ENCODE measurements at places on chromosomes 13 and 19. TPM values are rescaled to one million over a fixed set of nuclear protein-coding genes. Genes with fewer than 3 reads are reported as not detected.

DNA sequence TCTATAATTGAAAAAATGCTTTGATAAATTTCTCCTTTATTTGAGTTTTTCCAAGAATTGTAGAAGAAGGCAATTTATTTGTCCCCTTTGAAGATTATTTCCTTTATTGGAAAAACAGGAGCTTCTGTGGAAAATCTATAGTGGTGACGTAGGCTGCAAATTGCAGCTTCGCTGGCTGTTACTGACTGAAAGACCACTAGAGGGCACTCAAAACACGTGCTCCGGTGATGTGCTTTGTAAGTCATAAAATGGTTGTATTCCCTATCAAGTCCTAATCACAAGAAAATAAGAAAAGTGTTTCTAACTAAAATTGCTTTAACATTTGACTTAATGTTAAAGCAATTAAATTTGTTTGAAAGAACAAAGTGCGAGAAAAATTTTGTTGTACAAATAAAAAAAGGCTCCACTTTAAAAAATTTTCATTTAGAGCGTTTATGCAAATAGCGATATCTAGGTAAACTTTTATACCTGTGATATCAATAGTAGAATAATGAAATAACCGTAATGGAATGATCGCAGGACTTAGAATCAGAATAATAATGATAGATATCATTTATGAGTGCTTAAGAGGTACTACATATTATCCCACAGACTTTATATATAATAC, 638.2 kb upstream of the SPRY2 start:
- H3K4me1 ChIP-seq = peaks cover 3% of the 10 kb centered on the region
- H3K4me3 ChIP-seq = no peak overlapping the region
- H3K27ac ChIP-seq = no peak overlapping the region
- H3K36me3 ChIP-seq = no peaks in the 10 kb centered on the region
- H3K27me3 ChIP-seq = no peaks in the 10 kb centered on the region

The CCL25 gene
- total RNA-seq = not detected

The IGFL1 gene
- not detected for total RNA-seq

DNA sequence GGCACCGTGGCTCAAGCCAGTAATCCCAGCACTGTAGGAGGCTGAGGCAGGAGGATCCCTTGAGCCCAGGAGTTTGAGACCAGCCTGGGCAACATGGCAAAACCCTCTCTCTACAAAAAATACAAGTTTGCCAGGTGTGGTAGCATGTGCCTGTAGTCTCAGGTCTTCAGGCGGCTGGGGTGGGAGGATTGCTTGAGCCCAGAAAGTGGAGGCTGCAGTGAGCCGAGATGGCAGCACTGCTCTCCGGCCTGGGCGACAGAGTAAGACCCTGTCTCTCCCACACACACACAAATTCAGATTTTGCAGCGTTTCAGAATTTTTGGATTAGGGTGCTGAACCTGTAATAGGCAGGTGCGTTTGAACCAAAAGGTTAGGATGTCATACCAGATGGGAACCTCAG, 2.2 kb downstream of the RPS11 start:
- no peak overlapping the region for H3K27ac ChIP-seq
- H3K36me3 ChIP-seq = peaks cover 31% of the 10 kb centered on the region
- H3K27me3 ChIP-seq = no peaks in the 10 kb centered on the region

GRCh38 chr19:47357788-47358680, 8.9 kb downstream of the DHX34 start:
- no peaks in the 10 kb centered on the region for H3K4me1 ChIP-seq
- no peak overlapping the region for H3K4me3 ChIP-seq
- no peaks in the 10 kb centered on the region for H3K27me3 ChIP-seq

- no peak overlapping the region for H3K27ac ChIP-seq
- H3K4me1 ChIP-seq = peaks cover 34% of the 10 kb centered on the region
- no peaks in the 10 kb centered on the region for H3K36me3 ChIP-seq
These were observed 111.2 kb downstream of the LRCH1 start for GRCh38 chr13:46664195-46664594.

GRCh38 chr13:105465251-105465650, 1070.2 kb downstream of the EFNB2 start:
- H3K27ac ChIP-seq = no peak overlapping the region
- H3K4me3 ChIP-seq = no peak overlapping the region
- no peaks in the 10 kb centered on the region for H3K27me3 ChIP-seq
- no peaks in the 10 kb centered on the region for H3K36me3 ChIP-seq
- DNase-seq = no peak

GRCh38 chr19:18719541-18719940, 36.1 kb downstream of the CRTC1 start:
- no peaks in the 10 kb centered on the region for H3K36me3 ChIP-seq
- H3K4me3 ChIP-seq = no peak overlapping the region
- no peaks in the 10 kb centered on the region for H3K4me1 ChIP-seq
- DNase-seq = no peak
- no peaks in the 10 kb centered on the region for H3K27me3 ChIP-seq

GRCh38 chr13:107554460-107554859, 660.9 kb downstream of the LIG4 start:
- H3K36me3 ChIP-seq = no peaks in the 10 kb centered on the region
- no peak for DNase-seq
- no peak overlapping the region for H3K4me3 ChIP-seq
- no peak overlapping the region for H3K27ac ChIP-seq
- no peaks in the 10 kb centered on the region for H3K4me1 ChIP-seq

- H3K36me3 ChIP-seq = peaks cover 93% of the 10 kb centered on the region
- H3K4me3 ChIP-seq = no peak overlapping the region
- no peak overlapping the region for H3K27ac ChIP-seq
- H3K4me1 ChIP-seq = no peaks in the 10 kb centered on the region
These were observed 8.7 kb upstream of the TIMM50 start for GRCh38 chr19:39471756-39472536.

- no peak for DNase-seq
- H3K27ac ChIP-seq = no peak overlapping the region
- H3K36me3 ChIP-seq = no peaks in the 10 kb centered on the region
- H3K4me3 ChIP-seq = no peak overlapping the region
- H3K27me3 ChIP-seq = no peaks in the 10 kb centered on the region
These were observed 33.5 kb downstream of the CYSLTR2 start for GRCh38 chr13:48687249-48687648.

DNA sequence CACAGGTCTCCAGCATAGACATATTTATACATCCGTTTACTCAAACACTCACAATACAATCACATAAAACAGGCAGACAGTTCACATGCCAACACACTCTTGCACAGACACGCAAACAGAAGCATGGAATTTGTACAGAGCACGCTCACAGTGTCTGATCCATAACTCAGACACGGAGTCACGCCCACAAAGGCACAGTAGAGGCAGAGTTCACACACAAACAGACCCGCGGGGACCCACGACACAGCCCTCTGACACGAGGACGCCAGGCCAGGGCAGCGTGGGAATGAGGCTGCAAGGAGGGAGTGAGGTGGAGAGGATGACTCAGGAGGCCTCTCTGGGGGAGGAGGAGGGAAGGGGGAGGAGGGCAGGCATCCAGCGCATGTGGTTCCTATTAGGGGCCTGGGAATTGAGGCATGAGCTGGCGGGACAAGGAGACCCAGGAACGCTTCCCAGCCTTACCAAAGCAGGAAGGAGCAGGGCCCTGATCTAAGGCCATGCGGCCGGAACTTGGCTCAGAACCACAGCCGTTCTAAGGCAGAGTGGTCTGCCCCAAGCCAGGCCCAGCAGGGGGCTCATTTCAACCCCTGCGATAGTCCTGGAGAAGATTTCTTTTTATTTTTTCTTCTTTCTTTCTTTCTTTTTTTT, 9.1 kb upstream of the OLFM2 start:
- peak overlapping the region; percentile 66 for H3K27ac ChIP-seq
- H3K4me3 ChIP-seq = no peak overlapping the region
- no peaks in the 10 kb centered on the region for H3K27me3 ChIP-seq
- H3K36me3 ChIP-seq = no peaks in the 10 kb centered on the region

The CTU1 gene
- 8.5 TPM for total RNA-seq

- H3K36me3 ChIP-seq = no peaks in the 10 kb centered on the region
- H3K4me3 ChIP-seq = no peak overlapping the region
- H3K27me3 ChIP-seq = no peaks in the 10 kb centered on the region
- peak overlapping the region; percentile 34 for H3K27ac ChIP-seq
- no peak for DNase-seq
These were observed 214.9 kb downstream of the KCNRG start for GRCh38 chr13:50229960-50230661.

The DNAJB1 gene
- 99.7 TPM for total RNA-seq

DNA sequence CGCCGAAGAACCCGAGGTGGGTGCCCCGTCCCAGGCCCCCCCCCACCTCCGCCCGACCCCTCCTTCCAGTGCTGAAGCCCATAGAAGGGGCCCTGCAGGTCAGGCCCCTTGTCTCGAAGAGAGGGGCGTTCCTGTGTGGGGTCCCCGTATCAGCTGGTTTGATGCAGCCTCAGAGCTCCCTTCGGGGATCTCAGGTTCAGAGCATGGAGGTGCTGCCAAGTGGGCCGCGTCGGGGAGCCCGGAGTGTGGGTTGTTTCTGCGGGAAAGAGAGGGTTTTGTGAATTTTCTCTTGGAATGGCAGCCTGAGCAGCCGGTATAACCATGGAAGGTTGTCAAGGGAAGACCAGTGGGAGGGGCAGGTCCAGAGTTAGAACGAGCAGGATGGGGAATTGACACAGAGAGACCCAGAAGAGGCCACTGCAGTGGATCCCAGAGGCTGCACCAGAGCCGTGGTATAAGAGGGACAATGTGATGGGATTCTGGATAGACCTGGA, 384 bp downstream of the TRAPPC2B start:
- no peaks in the 10 kb centered on the region for H3K27me3 ChIP-seq
- DNase-seq = no peak
- H3K4me3 ChIP-seq = peak overlapping the region; percentile 65

- no peak for DNase-seq
- H3K36me3 ChIP-seq = peaks cover 48% of the 10 kb centered on the region
- peaks cover 26% of the 10 kb centered on the region for H3K4me1 ChIP-seq
- no peak overlapping the region for H3K4me3 ChIP-seq
- no peak overlapping the region for H3K27ac ChIP-seq
- H3K27me3 ChIP-seq = no peaks in the 10 kb centered on the region
These were observed 5.3 kb upstream of the SLC35E1 start for GRCh38 chr19:16577531-16577985.

GRCh38 chr13:41520660-41521630, 63.6 kb downstream of the RGCC start:
- H3K27me3 ChIP-seq = no peaks in the 10 kb centered on the region
- H3K4me3 ChIP-seq = no peak overlapping the region
- no peaks in the 10 kb centered on the region for H3K4me1 ChIP-seq
- DNase-seq = no peak
- no peak overlapping the region for H3K27ac ChIP-seq
- no peaks in the 10 kb centered on the region for H3K36me3 ChIP-seq

The CNN1 gene
- total RNA-seq = 27.3 TPM

DNA sequence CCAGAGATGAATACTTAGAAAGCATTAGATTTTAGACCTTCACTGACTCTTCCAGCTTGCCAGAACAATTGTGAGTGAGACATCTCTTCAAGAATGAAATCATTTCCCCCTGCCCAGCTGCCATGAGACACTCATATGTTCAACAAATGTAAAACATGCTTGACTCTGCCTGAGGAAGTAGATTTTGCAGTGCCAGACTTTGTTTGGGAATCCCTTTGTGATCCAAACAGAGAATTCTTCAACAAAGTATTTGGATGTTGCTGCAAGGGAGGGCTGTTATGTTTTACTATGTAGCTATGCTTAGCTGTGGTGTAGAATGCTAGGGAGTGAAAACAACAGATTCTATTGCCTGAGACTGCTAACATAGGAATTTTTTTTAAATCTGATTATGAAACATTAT, 416.4 kb downstream of the DCT start:
- no peaks in the 10 kb centered on the region for H3K4me1 ChIP-seq
- H3K27ac ChIP-seq = no peak overlapping the region
- no peak for DNase-seq
- no peak overlapping the region for H3K4me3 ChIP-seq
- no peaks in the 10 kb centered on the region for H3K27me3 ChIP-seq

DNA sequence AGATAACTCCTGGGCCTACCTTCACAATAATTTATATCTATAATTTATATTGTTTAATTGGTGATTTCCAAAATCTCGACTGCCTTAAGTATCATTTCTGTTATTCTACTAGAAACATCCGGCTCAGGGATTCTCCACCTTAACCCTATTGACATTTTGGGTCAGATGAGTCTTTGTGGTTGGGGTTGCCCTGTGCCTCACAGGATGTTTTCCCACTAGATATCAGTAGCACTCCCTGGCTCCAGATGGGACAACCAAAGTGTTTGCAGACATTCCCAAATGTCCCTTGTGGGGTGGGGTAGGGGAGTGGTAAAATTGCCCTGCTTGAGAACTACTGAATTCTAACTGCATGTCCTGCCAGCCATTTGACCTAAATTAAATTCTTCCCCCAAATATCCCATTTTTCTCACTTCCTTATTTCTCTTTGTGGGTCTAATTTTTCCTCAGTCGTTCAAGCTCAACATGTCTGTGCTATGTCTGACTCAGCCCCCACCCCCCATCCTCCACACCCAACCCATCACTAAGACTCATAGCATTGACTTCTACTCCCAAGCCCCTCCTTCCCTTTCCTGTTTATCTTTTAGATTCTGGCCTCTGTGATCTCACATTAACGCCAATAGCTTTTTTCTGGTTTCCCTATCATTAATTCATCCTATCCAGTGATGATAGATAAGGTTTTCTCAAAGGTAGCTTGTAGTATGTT, 545.1 kb downstream of the EFNB2 start:
- H3K4me1 ChIP-seq = no peaks in the 10 kb centered on the region
- no peaks in the 10 kb centered on the region for H3K27me3 ChIP-seq
- H3K4me3 ChIP-seq = no peak overlapping the region
- no peak for DNase-seq
- no peaks in the 10 kb centered on the region for H3K36me3 ChIP-seq

All from upper lobe of right lung (tissue), 1 donor.